Endothelial cell of coronary artery (primary cell): ENCODE measurements at places on chromosomes 2 and 18. TPM values are rescaled to one million over a fixed set of nuclear protein-coding genes. Genes with fewer than 3 reads are reported as not detected.

TMEFF2 gene
- total RNA-seq = not detected in 2 replicates

CNTNAP5 gene
- 0.09 TPM in 1 of 2 replicates, not detected in the other for total RNA-seq

KCNG2 gene
- total RNA-seq = not detected in 2 replicates

ARHGAP25 gene
- total RNA-seq = 3.1 and 12.1 TPM in 2 replicates

KRTCAP3 gene
- total RNA-seq = not detected in 2 replicates

MEP1B gene
- total RNA-seq = 0.19 TPM in 1 of 2 replicates, not detected in the other

PLB1 gene
- 0.36 and 0.38 TPM in 2 replicates for total RNA-seq

GCKR gene
- total RNA-seq = 6.7 and 9.3 TPM in 2 replicates

MREG gene
- 2.3 and 5.2 TPM in 2 replicates for total RNA-seq

HOXD13 gene
- not detected in 2 replicates for total RNA-seq
